Astrocyte of the hippocampus (primary cell): ENCODE measurements at places on chromosomes 7 and 10.

- peak; percentile 84 for DNase-seq
These were observed 26.2 kb downstream of the TBATA start for GRCh38 chr10:70758757-70759514.

GRCh38 chr10:19046679-19047078, 1.9 kb upstream of the MALRD1 start:
- no peak for DNase-seq

DNA sequence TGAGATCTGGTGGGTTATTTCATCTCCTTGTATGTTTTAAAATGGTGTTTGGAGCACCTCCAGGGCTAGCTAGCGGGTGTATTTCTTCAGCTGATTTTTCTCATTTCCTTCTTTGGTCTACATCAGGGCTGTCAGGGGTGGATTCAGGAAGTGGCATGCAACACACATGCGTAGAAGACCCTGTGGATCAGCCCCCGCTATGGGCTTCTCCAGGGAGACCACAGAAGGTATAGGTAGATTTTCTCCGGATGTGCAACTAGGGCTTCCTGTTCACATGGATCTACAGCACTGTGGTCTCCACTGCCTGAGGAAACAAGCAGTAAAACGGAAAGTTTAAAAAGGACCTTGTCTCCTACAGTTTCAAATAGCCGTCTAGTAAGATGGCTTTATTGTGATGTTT, 10.4 kb downstream of the NUB1 start:
- no peak for DNase-seq

DNA sequence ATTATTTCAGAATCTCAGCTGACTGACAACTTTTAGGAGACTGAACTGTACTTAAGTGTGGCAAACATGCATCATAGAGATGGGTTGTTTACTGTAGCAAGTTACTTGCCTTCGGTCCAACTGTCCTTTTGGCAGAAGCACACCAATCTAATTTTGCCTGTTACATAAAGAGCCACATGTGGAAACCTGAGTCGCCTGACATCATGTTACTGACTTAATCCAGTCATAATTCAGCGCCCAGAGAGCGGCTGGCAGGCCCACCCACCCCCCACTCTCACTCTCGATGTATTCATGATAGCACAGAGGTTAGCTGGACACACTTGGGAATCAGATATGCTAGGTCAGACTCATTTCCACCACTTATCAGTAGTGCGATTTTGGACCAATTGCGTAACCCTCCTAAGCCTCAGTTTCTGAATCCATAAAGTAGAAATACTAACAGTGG, 57.3 kb upstream of the CAPZA2 start:
- no peak for DNase-seq

DNA sequence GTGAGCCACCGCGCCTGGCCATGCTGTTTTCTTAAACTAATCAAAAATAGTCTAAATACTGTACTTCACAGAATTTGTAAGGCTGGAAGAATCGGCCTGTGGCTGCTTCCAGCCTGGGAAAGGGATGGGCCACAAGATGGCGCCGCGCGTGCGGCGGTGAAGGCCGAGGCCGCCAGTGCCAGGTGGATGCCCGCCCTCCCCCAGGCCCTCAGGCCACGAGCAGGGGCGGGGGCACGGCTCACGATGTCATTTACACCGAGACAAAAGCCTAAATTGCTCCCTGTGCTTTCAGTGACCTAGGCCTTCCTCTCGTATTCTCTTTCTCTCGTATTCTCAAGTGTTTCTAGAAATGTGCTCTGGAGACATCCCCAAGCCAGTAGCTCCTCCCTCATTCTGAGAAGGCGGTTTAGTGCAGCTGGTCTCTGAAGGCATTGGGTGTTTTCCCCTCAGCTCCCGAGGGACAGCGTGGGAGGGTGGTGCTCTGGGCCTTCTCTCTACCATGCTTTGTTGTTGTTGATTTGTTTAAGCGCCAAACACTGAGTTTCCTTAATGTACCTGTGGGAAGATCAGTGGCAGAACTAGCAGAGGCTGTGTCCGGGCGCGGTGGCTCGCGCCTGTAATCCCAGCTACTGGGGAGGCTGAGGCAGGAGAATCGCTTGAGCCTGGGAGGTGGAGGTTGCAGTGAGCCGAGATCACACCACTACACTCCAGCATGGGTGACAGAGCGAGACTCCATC, 68.4 kb downstream of the CDC123 start:
- peak; percentile 91 for DNase-seq

- no peak for DNase-seq
These were observed 1.1 kb upstream of the KLF14 start for GRCh38 chr7:130734815-130735716.

DNA sequence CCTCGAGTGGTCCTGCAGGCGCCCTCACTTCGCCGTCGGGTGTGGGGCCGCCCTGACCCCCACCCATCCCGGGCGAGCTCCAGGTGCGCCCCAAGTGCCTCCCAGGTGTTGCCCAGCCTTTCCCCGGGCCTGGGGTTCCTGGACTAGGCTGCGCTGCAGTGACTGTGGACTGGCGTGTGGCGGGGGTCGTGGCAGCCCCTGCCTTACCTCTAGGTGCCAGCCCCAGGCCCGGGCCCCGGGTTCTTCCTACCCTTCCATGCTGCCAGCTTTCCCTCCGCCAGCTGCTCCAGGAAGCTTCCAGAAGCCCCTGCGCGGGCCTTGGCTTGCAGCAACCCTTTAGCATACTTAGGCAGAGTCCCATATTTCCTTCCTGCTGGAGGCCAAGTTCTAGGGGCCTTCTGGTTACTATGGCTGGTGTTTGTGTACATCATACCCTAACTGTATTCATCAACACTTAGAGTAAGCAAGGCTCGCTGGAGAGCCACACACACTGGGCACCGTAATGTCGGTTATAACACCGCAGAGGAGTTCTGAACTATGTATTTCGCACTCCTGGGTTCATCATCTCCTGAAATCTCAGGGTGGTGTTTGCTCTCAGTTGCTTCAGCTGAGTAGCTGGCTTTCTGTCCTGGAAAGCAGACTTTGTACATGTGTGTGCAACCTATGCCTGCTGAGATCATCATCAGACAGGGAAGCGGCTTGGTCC, 471 bp downstream of the MGMT start:
- peak; percentile 20 for DNase-seq

DNA sequence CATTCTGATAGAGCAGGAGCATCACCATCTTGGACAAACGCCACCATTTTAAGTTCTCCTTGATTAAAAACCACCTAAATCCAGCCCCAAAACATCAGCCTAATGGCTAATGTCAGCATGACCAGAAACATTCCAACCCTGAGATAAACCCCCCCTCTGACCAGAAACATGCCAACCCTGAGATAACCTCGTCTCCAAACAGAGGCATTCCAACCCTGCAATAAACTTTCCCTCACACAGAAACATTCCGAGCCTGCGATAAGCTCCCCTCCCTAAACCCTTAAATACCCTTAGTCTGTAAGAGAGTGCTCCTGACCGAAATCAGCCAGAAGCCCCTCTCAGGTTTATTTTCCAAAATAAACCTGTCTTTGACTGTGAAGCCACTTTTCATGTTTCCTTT, 76.5 kb downstream of the ADARB2 start:
- no peak for DNase-seq

DNA sequence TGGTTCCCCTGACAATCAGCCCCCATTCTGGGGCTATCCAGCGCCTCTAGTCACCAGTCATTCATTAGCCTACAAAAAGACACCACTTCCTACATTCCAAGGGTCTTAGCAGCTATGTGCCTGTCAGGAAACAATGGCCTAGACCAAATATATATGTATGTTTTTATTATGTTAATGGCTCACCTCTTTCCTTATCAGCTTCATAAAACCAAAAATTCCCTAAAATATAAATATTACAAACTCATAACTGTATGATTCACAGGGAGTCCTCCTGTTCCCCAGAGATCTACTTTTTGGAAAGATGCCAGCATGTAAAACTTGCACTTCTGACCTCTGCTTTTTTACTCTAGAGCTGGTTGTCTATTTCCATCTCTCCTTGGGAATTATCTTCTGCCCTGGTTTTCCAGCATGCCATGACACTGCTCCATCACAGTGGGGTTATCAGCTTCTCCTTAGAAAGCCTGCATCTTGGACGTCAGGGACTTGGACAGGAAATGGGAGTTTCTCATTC, 79.2 kb downstream of the ABCA13 start:
- no peak for DNase-seq

GRCh38 chr10:14588084-14588937, 186.4 kb downstream of the FAM107B start:
- DNase-seq, result peak; percentile 91
